ENCODE measurements at places on chromosomes 2 and 18.

DNA sequence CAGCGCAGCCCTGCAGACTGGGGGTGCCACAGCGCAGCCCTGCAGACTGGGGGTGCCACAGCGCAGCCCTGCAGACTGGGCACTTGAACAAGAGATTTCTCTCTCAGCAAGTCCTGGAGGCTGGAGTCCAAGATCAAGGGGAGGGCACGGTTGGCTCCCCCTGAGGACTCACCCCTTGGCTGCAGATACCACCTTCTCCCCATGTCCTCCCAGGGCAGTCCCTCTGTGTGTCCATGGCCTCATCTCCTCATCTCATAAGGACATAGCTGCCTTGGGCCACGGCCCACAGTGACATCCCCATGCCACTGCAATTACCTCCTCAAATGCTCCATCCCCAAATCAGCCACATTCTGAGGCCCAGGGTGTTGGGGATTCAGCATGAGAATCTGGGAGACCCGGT is 98.2 kb downstream of the TPO start:
- no peak for DNase-seq

- DNase-seq, result no peak
These were observed 91.5 kb downstream of the SETBP1 start for GRCh38 chr18:44771956-44772917.

DNA sequence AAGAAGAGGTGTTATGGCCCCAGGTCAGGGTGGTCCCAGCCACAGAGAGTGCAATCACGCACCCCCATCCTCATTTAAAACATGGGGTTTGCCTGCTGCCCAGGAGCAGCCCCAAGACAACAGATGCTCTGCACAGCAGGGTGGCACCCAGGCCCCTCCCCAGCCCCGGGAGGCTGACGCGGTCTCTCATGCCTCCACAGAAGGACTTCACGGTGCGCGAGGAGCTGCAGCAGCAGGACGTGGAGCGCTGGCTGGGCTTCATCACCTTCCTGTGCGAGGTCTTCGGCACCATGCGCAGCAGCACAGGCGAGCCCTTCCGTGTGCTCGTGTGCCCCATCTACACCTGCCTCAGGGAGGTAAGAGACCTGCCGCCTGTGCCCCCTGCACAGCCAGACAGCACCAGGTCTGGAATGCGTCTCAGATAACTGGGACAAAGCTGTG is 133.7 kb downstream of the SMAD7 start:
- no peak for DNase-seq

DNA sequence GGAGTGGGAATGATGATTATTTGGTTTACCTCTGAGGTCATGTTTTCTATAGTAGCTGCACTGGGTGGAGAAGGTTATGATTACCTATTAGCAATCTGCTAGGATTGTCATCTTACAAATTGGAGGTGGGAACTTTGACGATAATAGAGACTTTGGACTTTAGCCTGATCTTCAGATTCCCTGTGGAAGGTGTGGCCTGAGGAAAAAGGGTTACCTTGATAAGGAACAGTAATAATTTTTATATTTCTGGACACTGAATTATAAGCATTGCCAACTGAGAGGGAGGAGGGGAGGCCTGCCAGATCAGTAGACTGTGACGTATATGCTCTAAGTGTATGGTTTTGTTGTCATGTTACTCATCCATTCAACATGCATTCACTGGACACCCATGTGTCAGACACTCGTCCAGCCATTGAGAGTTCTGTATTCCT is 183.4 kb upstream of the FOSL2 start:
- DNase-seq, result no peak

DNA sequence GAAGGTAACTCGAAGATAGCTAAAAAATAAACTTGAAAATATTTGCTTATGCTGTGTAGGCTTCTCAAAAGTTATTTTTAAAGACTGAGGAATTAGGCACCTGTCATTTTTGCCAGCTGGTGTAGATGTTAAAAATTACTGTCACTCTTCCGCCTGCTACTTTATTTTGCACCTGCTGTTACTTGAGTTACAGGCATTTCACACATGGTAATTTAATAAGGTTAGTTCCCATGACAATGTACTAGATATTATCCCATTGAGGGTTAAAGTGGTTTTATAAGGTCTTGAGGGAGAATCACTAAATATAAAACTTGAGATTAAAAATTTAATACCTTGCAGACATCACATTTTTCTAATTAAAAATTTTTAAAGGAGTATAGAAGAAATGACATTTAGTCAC is 26.6 kb downstream of the MYL1 start:
- DNase-seq, result no peak

All from left renal cortex interstitium (tissue), 4 donors.